ENCODE measurements at places on chromosomes 4 and X.

- no peak for DNase-seq
These were observed 28.3 kb upstream of the SMS start for GRCh38 chrX:21912220-21912619.

DNA sequence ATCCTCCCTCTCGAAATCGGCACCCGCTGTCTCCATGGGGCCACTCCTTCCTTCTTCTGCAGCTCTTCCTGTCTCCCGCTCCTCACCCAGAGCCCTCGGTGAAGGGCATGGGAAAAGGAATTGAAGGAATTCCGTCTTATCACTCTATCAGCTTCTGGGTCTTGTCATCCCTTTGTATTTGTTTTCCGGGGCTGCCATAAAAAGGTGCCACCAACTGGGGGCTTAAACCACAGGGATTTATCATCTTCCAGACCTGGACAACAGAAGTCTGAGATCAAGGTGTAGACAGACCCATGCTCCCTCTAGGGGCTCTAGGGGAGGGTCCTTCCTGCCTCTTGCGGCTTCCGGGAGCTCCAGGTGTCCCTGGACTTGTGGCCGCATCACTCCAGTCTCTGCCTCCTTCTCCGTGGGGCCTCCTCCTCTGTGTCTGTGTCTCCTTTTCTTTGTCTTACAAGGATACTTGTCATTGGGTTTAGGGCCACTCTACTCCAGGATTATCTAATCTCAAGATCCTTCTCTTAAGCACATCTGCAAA, 24.0 kb downstream of the CD99 start:
- DNase-seq: no peak

DNA sequence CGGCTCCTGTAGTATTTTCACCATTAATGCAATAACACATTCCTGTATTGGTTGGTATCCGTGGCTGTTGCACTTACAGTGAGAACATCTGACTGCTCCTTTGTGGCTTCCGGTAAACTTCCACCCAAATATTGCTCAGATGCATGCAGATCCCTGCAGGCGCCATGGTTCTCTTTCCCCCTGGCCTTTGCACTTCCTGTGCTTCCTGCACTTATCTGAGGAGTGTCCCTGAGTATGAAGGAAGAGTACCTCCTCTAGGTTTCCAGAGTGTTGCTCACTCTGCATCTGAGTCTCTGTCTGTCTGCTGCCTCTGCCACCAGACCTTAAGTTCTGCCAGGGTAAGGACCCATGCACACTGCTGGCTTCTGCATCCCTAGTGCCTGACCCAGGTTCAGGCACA, 117.2 kb upstream of the SLC34A2 start:
- DNase-seq: no peak

GRCh38 chrX:92247076-92247475, 467.9 kb downstream of the PCDH11X start:
- DNase-seq: no peak

- DNase-seq: no peak
These were observed 317.1 kb upstream of the GALNT7 start for GRCh38 chr4:172851534-172851933.

DNA sequence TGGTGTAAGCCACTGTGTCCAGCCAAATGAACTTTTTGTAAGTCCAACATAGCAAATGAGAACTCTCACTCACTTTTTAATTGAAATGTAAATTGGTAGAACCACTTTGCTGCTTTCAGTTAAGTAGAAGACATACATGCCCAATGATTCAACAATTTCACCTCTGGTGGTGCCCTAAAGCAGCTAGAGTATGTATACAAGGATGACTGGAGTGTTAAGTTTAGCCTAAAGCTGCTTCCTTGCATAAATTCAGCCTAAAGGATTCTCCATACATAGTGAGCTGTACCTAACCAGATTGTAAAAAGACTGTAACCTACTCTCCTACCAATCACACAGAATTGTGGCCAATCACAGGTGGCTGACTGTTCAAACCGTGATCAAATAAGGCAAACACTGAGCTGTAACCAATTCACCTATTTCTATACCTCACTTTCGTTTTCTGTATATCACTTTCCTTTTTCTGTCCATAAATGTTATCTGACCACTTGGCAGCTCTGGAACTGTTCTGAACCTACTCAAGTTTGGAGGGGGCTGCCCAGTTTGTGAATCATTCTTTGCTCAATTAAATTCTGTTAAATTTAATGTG, 39.9 kb downstream of the PDS5A start:
- no peak for DNase-seq

DNA sequence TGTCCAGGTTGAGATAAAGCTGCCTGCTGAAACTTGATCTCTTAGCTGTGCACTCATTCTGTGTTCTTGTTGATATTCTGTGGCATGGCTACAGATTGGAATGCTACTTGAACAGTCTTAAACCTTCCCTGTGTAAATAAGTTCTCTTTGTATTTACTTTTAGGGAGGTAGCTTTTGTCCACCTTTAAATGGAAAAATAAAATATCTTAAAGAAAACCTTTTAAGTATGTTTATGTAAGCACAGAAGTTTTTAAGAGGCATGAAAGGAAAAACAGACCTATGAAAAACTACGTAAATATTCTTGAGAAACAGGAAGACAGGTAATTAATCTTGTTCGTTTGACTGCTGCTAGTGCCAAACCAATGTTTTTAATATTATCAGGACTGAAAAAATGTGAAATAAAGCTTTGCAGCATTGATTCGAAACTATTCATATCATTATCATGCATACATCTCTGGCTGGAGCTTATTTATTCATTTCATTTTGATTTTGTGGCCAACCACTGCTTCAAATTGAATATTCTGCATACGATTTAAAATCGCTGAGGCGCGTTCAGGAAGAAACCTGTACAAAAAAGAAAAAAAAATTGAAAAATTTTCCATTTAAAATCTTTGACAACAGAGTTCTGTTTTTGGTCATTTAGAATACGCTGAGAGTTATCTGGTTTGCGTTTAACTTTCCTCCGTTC, 17.8 kb downstream of the HSD17B13 start:
- no peak for DNase-seq

DNA sequence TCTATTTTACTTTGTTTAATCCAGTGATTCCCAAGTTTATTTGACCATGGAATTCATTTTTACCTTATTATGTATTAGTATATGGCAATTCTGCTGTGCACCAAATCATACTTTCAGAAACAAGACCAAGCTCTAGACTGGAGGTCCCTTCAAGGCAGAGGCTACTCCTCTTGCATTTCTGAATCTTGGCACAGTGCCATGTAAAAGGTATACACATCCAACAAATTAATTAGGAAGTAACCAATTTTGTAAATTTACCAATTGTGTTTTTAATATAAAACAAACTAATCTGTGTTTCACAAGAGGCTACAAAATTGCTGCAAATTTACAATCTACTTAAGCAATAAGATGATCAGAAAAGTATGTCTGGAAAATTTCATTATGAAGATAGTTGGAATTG, 712.2 kb upstream of the HS3ST1 start:
- DNase-seq: no peak

GRCh38 chr4:48269861-48270522, 354 bp upstream of the TEC start:
- DNase-seq: peak; percentile 73

GRCh38 chr4:105875233-105875632, 20.0 kb upstream of the NPNT start:
- DNase-seq: no peak

- DNase-seq: no peak
These were observed 163.2 kb downstream of the APBB2 start for GRCh38 chr4:41050880-41051775.

GRCh38 chr4:1030559-1030958, 19.1 kb downstream of the FGFRL1 start:
- no peak for DNase-seq

- DNase-seq: no peak
These were observed 5.0 kb upstream of the SDAD1 start for GRCh38 chr4:75995727-75996126.

- peak; percentile 12 for DNase-seq
These were observed 944 bp downstream of the SNX25 start for GRCh38 chr4:185210102-185210981.

DNA sequence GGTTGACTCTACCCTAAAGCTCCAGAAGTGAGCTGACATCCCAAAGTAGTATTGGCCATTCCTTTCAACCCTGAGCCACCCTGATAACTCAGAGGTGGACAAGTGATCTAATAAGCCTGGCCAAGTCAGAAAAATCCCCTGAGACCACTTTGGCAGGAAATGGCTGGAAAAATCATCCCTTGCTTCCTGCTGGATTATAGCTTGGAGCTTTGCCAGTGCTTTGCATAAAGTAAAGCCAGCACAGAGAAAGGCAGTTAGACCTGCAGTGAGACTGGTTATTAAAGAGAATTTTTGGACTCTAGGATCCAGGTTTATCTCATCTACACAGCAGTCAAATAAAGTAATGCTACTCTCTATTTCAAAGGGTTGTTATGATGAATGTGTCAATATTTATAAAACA, 6.4 kb downstream of the CXCL3 start:
- no peak for DNase-seq

GRCh38 chr4:35970366-35970960, 273.9 kb downstream of the ARAP2 start:
- no peak for DNase-seq

DNA sequence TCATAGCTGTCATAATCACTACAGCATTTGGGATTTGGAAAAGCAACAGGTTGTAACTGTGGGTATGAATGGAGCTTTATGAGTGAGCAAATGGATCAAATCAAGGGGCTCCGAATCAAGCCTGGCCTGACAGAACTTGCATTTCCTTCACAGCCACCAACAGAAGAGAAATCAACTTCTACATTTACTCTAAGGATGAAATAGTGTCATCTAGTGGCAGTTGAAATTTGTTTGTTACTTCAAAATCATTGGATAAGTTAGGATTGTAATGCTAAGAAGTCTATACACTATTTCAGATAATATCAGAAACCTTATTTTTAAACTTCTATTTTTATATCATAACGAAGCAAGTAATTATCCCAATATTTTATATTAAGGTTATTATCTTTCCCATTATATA, 10.7 kb upstream of the WDR17 start:
- no peak for DNase-seq

GRCh38 chr4:22334155-22334554, 181.7 kb downstream of the ADGRA3 start:
- no peak for DNase-seq

DNA sequence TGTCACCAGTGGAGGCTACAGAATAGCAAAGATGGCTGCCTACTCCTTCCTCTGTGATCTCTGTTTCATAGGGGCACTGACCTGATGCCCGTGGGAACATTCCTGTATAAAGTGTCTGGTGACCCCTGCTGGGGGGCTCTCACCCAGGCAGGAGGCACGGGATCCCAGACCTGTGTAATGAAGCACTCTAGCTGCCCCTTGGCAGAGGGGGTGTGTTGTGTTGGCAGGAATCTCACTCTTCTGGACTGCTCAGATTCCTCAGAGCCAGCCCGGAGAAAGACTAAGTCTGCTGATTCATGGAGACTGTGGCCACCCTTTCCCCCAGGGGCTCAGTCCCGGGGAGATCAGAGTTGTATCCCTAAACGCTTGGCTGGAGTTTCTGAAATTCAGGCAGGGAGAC, 648.3 kb downstream of the SPRY1 start:
- no peak for DNase-seq

DNA sequence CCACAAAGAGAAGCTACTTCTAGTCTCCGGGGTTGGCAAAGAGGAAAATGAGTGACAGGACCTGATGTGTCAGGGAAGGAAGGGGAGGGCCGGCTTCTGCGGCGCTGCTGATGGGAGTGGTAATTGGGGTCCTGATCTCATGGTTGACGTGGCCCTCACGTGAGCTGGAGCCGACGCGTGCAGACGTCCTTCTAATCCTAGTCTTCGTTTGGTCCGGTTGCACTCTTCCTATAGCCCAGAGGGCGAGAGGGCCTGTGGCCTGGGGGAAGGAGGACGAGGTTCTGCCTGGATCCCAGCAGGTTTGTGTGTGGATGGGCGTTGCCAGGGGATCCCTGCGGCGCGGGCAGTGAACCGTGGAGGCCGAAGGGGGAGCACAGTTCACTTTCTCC, at the start of gene ARMCX1:
Gene ARMCX1, plus strand, starts transcription at position 186 of the 389 bp plus-strand sequence. CDS start 2,384 bp downstream, outside the sequence.
- DNase-seq: no peak

DNA sequence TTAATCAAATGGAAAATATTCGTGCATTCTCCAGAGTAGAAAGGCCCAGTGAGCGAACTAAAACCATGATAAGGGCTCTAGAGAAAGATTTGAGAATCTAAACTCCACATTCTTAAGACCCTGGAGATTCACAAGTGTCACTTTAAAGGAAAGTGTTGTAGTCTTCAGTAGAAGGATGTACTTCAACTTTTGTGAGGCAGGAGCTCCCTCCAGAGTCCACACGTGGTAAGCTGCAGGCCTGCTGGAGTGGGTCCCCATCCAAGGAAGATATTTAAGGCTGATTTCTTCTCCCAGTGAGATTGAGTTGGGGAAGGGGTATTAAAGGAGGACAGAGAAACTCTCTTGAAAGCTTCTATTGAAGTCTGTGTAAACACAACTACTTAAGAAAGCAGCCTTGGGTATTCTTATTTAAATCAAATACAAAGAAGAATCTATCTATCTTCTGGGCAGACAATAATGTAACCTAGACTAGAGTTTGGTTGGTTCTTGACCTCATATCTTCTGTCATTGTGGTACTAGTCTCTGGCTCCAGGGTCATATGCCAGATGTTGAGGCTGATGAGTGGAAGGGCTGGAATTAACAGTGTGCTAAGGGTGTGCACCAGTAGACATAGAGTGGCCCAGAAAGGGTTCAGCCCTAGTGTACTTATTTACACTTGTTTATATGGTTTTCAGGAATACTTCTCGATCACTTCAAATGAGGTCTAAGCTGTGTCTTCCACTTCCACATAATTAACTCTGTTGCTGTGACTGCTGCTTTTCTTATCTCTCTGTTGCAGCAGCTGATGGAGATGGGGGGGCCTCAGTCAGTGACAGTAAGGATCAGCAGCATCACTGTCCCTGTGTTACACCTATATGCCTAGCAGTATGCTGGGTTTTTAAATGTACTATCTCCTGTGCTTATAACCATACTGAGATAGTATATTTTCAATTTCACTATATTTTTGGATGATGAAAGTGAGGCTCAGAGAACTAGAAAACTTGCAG, 76.1 kb downstream of the HMGB2 start:
- peak; percentile 13 for DNase-seq

- no peak for DNase-seq
These were observed 19.3 kb downstream of the IQCM start for GRCh38 chr4:149796381-149796780.

DNA sequence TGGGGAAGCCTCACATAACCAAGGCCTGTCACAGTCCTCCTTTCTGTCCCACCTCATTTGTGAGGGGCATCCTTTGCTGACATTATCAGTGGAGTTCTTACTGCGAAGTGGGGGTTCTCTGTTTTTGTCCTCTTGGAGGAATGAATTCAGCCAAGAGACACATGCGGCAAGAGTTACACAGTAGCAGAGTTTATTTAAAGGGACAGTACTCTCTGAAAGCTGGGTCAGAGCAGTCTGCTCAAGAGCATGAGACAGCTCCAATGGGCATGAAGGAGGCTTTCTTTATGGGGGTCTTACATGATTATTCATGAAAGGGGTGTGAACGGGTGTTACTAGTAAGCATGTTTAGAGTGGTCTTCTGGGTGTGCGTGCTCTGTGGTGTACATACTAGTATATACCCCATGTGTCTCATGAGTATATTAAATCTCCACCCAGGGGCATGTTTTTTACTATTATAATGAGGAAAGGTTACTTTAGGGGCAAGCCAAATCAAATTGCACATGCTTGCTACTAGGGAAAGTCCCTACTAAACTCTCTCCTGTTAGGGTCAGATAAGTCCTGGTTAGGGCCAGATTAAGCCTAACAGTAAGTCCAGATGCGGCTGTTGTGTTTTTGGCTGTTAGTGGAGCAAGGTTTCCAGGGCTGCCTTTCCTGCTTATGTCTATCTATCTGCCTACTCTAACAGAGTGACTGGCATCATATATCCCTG, 19.8 kb upstream of the LGI2 start:
- DNase-seq: no peak
